ENCODE measurements at places on chromosomes 12 and 14.

DNA sequence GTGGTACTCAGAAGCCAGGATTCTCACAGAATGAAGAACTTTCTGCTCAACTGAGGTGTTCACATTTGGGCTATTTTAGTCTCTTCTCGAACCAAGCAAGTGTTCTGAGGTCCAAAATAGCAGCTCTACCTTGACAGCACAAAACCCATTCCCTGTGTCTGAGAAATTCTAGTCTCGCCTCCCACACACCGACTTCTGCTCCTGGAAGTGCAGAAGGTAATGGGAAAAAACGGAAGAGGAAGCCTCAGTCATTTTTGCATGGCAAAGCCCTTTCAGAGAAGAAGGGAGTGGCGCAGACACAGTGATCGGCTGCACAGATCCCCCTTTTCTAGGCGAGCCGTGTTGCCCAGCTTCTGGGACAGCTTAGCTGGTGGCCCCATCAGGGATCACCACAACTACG lies 31.2 kb upstream of the VPS33A start:
- DNase-seq: no peak

DNA sequence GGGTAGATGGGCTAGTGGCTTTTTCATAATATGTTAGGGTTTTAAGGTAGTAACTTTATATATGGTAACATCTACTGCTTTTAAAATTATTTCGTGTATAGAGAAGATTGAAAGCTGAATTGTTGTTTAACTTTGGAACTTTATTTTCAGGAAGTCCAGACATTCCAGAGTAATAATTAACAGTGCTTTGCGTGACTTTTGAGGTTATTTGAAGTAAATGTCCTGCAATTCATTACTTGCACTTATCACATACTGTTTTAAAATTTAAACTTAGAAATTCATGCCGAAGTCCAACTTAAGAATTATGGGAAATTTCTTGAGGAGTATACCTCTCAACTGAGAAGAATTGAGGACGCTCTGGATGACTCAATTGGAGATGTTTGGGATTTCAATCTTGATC lies 3.3 kb downstream of the WASHC4 start:
- no peak for DNase-seq

DNA sequence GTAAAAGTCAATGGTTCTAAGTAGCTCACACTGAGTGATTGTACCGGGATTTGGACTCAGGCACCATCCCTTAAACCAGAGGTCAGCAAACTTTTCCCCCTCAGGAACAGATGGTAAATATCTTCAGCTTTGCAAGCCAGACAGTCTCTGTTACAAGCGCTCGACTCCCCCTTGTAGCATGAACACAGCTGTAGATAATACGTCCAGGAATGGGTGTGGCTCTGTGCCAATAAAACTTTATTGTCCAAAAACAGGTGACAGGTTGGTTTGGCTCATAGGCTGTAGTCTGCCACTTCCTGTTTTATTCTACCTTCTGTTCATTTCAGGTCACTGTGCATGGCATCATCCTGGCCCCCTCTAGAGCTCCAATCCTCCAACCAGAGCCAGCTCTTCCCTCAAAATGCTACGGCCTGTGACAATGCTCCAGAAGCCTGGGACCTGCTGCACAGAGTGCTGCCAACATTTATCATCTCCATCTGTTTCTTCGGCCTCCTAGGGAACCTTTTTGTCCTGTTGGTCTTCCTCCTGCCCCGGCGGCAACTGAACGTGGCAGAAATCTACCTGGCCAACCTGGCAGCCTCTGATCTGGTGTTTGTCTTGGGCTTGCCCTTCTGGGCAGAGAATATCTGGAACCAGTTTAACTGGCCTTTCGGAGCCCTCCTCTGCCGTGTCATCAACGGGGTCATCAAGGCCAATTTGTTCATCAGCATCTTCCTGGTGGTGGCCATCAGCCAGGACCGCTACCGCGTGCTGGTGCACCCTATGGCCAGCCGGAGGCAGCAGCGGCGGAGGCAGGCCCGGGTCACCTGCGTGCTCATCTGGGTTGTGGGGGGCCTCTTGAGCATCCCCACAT lies 7.6 kb downstream of the BDKRB1 start:
- DNase-seq: no peak

DNA sequence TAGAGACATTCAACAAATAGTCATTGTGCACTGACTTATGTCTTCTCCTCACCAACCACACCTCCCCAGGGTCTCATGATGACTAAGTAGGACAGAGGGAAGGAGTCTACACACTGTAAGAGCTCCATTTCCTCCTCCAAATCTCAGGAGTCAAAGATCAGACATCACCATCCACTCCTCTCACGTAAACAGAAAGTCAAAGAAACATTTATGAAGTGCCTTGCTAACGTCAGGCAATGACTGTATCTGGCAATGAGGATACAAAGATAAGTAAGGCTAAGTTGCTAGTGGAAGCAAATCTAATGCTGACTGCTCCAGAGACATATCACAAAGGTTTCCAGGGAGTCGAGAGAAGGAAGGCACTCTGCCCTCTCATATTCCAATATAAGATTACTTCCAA lies 88.9 kb downstream of the SLC2A13 start:
- no peak for DNase-seq

DNA sequence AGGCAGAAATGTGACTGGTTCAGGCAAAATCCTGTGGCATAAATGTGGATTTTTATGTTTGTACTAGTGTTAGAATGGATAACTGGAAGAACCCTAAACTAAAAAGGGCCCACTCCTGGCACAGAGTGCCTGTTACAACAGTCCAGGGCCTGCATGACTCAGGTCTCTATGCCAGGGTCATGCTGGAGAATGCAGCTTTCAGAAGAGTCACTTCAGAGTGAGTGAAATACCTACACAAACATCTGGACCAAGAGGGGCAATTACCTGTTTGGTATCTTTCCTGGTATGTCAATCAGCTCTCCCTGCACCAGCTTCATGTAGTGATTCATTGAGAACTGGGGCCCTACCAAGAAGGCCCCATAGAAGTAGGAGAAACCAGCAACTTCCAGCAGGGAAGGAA lies 10.0 kb downstream of the EMG1 start:
- DNase-seq: no peak

DNA sequence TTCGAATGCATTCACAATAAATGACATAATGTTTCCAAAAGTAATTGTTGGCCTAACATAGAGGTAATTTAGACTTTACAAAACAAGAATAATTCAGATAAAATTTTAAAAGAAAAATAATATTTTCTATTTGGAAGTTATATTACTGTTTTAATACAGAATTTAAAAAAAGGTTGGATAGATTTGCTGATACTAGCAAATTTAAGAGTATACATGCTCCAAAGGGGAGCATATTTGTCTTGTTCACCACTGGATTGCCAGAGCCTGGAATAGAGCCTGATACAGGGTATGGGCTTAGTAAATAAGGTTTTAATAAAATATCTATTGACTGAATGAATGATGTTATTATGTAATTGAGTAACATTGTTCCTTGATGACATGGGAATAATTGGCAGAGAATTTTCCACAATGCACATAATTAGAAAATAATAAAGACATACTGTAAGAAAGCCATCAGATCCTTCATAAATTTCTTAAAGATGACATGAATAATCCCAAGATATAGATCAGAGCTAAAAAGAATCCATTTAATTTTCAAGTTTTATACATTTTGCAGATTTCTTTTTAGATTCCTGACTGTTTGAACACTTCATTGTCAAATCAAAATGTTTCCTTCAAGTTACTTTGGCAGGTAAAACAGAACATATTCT lies 305.3 kb downstream of the SLC6A15 start:
- DNase-seq: no peak

- DNase-seq: no peak
Observed at GRCh38 chr12:93913845-93914244, 234.5 kb upstream of the PLXNC1 start.

DNA sequence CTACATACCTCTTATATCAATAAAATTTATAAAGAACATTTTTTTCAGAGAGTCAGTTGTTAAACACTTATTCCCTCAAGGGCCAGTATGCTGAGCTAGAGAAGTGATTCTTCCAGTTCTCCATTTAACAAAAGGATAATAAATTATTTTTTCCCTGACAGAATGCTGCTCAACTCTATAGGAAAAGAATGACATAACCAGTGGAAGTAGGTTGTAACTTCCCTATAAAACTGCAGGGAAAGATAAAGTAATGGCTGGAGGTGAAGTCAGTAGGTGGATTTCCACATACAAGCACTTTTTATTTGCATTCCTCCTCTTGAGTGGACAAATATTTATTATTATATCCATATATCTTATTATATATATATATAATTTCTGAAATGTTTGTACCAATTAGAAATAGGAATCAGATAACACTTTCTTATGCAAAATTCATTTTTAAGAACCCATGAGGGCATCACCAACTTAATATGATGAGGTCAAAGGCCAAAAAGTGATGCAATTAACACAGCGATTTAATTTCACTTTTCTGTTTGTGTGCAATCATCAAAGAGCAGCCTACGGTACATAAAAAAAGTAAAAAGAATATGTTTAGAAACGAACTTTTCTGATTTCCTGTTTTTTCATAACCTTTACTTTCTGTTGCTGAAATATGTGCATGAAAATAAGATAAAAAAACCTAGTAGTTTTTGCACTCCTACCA lies 175.3 kb downstream of the PRKD1 start:
- DNase-seq: no peak

DNA sequence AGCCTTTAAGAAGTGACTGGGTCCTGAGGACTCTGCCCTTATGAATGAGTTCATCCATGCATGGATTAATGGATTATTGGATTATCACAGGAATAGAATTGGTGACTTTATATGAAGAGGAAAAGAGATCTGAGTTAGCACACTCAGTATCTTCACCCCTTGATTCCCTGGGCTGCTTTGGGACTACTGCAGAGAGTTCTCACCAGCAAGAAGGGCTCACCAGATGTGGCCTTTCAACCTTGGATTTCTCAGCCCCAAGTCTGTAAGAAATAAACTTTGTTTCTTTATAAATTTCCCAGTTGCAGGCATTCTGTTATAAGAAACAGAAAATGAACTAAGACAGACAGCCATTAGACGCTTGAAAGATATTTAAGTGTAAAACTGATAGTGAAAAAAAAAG lies 509.2 kb downstream of the FLRT2 start:
- no peak for DNase-seq

- DNase-seq: peak; percentile 81
Observed at GRCh38 chr12:7806863-7807487, 17.8 kb downstream of the NANOG start.

GRCh38 chr12:103161582-103162362 lies 204.3 kb downstream of the ASCL1 start:
- no peak for DNase-seq

Measured in activated CD4-positive, alpha-beta T cell treated with anti-CD3 and anti-CD28 coated beads for 36 hours (primary cell).